Inflammatory macrophage (primary cell): ENCODE measurements at places on chromosomes 2 and 18.

DNA sequence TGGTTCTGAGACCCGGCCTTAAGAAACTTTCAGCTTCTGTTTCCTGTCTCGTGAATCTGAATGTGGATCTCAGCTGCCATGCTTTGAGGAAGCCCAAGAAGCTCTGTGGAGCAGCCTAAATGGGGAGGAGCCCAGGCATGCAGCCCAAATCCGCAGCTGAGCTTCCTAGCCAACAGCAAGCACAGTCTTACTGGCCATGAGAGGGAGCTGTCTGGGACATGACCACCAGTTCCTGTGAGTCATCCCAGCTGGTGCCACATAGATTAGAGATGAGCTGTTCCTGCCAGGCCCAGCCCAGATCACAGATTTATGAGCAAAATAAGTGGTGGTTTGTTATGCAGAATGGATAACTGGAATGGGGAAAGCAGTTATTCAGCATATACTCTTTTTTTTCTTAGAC is 224.4 kb upstream of the APCDD1 start:
- no peak for DNase-seq

- no peak for DNase-seq
These were observed 53.1 kb downstream of the LRRTM4 start for GRCh38 chr2:77469106-77469505.

DNA sequence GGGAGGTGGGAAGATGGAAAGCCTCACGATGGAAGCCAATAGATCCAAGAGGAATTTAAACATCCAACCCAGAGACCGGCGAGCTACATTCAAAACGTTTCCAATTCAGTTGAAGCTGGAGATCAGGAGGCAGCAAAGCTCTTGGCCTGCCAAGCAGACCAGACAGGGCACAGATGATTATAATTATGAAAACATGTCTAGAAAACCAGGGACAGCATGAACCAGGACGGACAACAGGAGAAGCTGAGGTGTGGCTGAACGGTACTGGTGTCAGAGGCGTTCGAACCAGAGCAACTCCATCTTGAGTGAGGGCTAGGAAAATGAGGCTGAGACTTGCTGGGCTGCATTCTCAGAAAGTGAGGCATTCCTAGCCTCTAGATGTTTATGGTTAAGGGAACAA is 102.2 kb upstream of the CCDC150 start:
- no peak for DNase-seq

GRCh38 chr2:240624950-240625621 is at the start of gene GPR35:
TSS of gene GPR35 (plus strand) at chr2:240625480. CDS start at chr2:240629953, 4,473 bp downstream.
- peak; percentile 93 for DNase-seq

GRCh38 chr2:171432969-171433762 is 624 bp downstream of the METTL8 start:
- DNase-seq = peak; percentile 9

DNA sequence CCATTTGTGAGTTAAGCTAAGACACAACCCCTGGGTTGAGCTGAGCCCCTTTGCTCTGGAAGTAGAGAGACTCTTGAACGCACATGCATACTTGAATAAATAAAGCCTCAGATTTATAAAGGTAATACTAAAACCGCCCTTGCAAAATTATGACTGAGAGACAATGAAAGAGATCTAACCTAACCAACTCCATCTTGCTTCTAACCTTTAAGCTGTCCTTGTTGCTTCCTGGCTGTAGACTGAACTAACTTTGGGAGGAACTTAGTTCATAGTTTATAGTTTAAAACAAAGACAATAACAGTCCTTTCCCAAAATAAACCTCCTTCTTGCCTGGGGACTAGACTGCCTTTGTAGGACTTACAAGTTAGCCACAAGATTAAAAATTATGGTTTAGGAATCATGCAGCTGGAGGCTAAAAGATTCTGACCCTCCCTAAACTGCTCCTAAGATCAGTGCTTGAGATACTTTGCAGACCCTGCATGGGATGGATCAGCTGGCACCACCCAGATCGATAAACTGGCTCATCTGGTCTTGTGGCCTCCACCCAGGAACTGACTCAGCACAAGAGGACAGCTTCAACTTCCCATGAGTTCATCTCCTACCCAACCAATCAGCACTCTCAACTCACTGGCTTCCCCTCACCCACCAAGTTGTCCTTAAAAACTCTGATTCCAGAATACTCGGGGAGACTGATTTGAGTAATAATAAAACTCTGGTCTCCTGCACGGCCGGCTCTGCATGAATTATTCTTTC is 240.2 kb upstream of the SLC14A2 start:
- DNase-seq = no peak

- no peak for DNase-seq
These were observed 780.6 kb downstream of the TSN start for GRCh38 chr2:122535960-122536505.

- DNase-seq = no peak
These were observed 42.9 kb upstream of the EML6 start for GRCh38 chr2:54680397-54681041.

DNA sequence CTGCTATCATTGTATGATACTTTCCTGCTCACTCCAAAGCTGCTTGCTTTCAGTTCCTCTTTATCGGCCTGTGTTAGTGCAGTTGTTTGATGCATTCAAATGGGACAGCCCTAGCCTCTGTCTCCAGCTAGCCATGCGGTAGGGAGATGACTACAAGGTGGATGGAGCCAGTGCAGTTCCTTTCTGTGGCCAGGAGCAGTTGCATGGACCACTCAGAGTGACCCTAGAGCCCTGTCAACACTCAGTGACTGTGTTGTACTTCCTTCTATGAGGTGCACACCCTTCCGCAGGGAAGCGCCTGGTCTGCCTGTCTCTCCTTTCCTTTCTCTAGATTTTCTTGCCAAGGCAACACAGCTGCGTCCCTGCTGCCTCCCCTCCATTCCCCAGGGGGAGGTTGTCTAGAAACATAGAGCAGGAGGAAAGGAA is 33.8 kb downstream of the KCNS3 start:
- no peak for DNase-seq

DNA sequence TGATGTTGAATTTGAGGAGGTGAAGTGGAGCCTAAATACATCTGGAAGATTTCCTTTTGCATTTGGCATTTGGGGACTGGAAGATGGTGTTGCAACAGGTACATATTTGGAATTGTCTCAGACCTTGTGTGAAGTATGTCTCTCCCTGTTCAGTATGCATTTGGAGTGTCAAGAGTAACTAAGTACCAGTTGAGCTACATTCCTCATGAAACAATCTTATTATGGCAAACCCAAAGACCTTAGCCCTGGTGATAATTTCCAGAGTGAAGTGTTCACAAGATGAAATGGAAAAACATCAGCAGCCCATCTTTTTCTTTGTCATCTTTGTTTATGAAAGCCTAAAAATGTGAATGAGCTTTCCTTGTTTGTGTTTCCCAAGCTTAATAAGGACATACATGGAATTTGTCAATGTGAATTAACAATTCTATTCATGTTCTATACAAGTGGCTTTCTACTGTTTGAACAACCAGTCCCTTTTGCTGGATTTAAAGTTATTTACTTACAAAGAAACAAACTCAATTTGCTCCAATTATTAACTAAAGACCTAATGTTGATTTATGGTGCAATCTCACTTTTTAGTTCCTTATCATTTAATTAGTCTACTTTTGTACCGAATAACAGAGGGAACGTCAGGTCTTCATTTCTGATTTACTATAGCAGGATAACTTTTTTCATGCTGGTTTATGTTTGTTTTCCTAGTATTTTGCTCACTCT is 42.1 kb upstream of the PPP1R1C start:
- no peak for DNase-seq

DNA sequence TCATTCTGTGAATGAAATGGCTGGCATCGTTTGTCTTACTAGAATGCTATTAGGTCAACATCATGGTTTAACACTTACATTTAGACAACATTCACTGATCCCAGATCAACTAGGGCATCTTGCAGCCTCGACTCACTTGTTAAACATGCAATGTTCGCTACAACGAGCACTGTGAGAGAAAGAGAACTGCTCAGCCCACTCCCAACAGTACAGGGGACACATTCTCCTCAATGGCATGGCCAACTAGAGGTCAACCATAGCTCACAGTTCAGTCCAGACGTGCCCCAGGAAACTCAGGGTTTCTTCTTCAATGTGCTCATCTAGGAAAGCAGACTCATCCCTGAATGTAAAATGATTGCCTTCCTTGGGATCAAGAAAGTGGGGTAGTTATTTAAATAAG is 5.9 kb downstream of the WIPF1 start:
- no peak for DNase-seq

DNA sequence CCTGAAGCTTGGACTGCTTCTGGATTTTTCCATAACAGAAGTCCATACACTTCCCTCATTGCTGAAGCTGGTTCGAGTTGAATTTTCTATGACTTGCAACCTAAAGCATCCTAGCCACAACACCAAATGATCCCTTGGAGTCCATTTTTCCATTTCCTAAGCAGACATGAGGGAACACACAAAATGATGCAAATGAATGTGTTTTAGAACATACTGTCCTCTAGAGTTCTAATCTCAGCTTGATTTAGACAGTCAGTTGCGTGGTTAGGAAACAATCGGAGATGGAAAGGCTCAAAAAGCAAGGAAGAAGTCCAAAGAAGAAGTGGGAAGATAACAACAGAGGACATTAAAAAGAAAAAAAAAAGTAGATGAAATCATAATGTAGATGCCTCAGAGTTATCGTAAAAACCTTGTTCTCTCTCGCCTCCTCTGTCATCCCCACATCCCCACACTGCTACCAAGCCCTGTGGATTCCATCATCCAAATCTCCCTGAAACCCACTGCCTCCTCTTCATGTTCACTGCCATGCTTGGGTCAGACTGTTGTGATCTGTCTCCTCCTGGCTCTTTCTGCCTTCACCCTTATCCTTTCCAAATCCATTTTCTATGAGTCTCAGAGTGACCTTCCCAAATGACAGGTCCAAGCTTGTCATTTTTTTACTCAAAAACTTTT is 58.4 kb downstream of the TMEM247 start:
- DNase-seq = peak; percentile 30

DNA sequence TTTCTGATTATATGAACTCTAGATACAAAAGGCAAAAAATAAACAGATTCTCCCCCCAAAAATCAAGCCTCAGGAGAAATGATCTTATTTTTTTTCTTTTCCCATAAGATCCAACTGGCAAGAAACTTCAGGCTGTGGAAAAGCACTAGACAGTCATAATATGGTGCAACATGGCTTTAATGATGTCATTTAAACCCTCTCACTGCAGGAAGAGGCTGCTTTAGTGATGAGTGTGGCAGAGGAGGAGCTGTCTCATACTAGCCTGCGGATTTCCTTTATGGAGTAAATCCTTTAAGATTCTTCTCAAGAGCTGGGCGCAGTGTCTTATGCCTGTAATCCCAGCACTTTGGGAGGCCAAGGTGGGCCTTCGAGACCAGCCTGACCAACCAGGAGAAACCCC is 83.3 kb upstream of the CD28 start:
- DNase-seq = peak; percentile 11

- peak; percentile 54 for DNase-seq
These were observed 81.6 kb downstream of the SH3RF3 start for GRCh38 chr2:109210431-109211200.

GRCh38 chr2:14700753-14701152 is 68.2 kb downstream of the LRATD1 start:
- DNase-seq = no peak

DNA sequence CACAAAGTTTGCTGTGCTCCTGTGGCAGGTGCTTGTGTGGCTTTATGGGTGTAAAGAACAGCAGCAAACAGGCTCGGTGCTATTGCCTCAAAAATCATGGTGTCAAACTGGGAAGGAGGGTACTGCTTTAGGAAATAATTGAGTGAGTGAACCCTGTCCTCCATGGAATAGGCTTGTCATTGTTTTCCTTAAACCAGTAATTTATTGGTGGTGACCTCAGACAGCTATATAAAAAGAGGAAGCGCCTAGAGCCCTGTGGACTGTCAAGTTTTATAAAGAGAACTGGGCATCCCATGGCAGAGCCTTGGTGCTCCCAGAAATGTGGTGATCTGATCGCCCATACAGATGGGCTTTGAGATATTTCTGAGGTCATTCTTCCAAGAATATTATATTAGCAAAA is 4.7 kb upstream of the CXCR4 start:
- peak; percentile 70 for DNase-seq

DNA sequence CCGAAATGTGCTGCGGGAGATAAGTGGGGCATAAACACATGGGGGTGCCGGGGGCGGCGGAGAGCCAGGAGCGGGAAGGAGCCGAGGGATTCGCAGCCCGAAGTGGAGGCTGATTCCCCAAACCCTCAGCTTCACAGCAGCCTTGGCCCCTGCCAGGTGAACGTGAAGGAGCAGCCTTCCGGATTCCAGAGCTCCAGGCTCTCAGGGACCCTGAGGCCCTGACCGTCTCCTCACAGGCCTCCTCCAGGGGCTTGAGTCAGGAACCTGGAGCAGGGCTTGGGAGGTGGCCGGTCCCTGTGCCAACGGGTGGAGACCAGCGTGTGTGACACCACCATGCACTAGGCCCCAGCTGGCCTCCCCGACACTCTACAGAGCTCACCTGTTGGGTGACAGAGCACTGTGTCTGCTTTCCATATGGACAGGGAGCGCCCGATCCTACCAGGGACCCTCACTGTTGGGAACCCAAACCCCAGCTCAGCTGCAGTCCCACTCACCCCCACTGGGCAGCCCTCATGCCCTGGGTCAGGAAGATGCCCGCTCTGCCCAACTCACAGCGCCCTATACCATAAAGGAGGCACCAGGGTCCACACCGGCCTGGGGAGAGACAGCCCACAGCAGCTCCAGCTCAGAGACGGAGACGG is 117.6 kb upstream of the OTOS start:
- no peak for DNase-seq

DNA sequence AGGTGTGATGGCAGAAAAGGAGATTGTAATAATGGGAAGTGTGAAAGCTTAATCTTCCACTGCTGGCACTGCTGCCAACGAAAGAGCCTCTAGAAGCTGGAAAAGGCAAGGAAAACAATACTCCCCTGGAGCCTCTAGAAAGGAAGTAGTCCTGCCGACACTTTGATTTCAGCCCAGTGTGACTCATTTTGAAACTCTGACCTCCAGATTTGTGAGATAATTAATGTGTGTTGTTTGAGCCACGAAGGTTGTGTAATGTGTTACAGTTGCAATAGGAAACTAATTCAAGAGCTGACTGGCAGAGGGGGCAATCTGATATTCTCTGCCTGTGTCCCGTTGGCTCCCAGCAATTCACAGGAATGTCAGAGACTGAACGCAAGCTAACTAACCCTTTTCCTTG is 219.2 kb upstream of the UBE2E3 start:
- DNase-seq = no peak

GRCh38 chr2:67076239-67076624 is 320.9 kb upstream of the ETAA1 start:
- DNase-seq = no peak

DNA sequence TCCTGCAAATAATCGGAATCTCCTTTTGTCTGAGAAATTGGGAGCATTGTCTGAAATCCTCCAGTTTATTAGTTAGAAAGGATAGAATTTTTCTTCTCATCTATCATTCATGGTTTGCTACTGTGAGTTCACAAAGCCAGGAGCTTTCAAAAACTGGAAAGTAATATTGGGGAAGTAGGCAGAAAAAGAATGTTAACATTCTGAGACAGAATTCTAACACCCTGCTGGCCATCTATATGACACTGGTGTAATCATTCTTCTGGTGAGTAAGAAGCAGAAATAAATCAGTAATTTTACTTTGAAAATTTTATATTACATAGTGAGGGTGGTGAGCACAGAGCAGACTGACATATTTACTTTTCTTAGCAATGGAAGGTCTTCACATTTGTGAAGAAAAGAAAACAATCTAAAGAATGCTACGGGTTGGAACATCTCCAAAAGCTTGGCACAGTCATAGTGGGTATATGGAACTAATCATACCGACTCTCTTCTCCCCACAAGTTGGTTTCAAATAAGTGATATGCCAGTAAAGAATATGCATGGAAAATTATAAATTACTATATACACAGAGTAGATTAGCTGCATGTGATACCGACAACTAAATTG is 344.9 kb downstream of the LPIN1 start:
- DNase-seq = no peak

- no peak for DNase-seq
These were observed 19.2 kb upstream of the PKDCC start for GRCh38 chr2:42028571-42029148.

- no peak for DNase-seq
These were observed 750.2 kb downstream of the SLC4A3 start for GRCh38 chr2:220377482-220378155.
